GDM1 (cell line): ENCODE measurements at places on chromosomes 13 and 19.
A peak's percentile ranks its signal among the peaks of the same experiment; 100 is the strongest.

DNA sequence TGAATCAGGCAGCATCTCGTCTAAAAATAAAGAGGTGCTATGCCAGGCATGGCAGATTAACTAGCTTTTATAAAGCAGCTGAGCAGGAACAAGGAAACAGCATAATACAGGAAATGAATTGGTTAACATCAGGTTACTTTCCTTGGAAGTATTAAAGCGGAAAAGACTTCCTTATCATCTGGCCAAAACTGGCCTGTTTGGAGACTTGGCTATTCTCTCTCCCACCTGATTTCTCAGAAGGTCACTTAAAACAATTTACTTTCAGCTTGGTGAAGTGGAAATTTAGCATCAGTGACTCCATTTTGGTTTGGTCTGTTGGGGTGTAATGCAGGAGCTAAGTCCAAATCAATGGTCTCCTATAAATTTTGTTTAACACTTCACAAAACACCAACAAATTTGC, 191.6 kb downstream of the NUFIP1 start:
- no peak for DNase-seq

DNA sequence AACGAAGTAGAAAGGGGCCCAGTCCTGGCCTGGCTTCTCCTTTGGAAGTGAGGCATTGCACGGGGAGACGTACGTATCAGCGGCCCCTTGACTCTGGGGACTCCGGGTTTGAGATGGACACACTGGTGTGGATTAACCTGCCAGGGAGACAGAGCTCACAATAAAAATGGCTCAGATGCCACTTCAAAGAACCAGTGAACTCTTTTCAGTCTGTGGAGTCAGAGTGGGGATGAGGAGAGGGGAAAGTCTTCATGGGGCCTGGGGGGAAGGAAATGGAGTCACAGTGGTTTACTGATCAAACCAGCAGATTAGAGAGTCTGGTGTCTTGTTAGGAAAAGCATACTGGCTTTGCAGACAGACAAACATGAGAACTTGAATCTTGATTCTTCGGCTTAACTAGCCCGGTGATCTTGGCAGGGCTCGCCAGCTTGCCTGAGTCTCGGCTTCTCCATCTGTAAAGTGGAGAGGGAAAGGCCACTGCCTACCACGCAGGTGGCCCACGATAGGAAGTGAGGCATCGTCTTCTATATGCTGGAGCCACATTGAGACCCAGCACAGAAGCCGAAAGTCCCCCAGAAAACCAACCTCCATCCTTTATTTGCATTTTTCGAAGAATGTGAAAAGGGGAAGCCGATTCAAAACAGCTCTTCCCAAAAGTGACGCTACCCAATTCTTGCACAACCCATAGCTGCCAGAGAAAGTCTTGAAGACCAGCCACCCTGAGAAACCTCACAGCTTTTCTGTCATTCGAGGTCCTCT, at the start of gene FFAR1:
FFAR1 (plus strand) TSS at position 732 of the 759 bp plus-strand sequence. CDS start 3,650 bp downstream, outside the sequence.
- DNase-seq: peak; percentile 47

GRCh38 chr13:28558567-28558966, 63.6 kb upstream of the FLT1 start:
- DNase-seq: no peak

DNA sequence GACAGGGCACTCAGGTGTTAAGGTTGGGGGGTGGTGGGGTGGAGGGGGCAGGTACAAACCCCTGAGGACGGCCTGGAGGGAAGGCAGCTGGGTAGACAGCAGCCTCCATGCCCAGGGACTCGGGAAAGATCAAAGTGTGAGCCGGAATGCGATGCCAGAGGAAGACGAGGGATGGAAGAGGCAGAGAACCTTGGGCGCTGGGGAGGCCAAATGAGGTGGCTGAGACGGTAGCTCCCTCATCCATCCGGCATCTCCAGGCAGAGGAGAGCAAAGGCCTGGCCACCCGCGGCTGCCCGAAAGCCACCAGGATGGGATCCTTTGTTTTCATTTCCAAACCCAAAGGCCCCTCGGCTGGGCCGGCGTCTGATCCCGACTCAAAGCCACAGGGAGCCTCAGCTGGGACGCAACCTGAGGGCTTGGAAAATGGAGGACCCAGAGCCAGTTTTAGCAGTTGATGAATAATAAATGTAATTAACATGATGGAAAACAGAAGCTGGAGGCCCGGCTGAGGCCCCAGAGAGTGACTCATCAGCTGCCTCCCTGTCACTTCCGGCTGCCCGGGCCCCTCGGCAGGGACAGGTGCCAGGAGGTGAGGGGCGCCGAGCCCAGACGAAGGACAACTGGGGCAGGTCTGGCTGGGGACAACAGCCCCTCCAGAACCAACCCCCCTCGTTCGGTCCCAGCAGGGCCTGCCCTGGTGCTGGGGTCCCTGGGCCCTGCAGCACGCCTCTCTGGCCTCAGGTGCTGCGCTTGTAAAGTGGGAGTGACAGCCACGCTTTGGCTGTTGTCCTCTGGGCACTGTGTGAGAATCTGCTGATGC, 61.6 kb downstream of the CEBPG start:
- no peak for DNase-seq

GRCh38 chr13:108126056-108126455, 89.3 kb downstream of the LIG4 start:
- DNase-seq: no peak

- DNase-seq: no peak
Observed at GRCh38 chr13:84934911-84935310, 864.3 kb downstream of the SLITRK6 start.

- no peak for DNase-seq
Observed at GRCh38 chr13:49587311-49587847, 2.0 kb upstream of the RCBTB1 start.

DNA sequence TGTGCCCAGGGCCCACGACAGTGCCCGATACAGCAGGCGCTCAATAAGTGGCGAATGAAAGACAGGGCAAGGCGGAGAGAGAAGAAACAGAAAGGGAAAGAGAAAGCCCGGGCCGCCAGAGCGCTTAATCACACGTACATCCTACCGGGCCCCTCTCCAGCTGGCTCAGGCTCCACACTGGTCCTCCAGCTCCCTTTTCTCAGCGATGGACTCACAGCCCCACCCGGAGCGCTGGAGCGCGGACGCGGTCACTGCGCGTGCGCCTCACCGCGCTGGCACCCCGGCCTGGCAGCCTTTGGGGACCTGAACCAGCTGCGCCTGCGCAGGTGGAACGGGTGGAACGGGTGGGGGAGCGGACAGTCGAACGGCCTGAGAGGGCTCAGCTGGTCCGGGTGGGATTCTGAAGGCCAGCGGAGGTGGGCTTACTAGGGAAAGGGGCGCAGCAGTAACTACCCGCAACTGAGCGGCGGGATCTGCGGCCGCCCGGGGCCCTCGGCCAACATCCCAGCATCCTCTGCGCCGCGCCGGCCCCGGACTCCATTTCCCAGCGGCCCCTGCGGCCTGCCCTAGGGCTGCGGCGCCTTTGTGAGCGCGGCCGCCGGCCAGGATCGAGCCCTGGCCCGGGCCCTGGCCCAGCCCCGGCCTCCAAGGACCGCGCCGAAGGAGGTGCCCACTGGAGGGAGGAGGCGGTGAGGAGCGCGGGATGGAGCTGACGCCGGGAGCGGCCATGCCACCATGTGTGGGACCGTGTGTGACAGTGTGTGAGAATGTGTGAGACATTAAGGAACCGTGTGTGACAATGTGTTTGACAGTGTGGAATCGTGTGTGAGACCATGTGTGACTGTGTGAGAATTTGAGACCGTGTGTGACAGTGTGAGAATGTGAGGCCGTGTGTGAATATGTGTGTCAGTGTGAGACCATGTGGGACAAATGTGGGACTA, at the start of gene ZNF583:
ZNF583 (plus strand) TSS at position 569 of the 941 bp plus-strand sequence. CDS start 2,783 bp downstream, outside the sequence.
- peak; percentile 86 for DNase-seq

- DNase-seq: no peak
Observed at GRCh38 chr13:54175466-54175865, 1146.9 kb downstream of the OLFM4 start.

GRCh38 chr13:48000559-48001113, 437 bp downstream of the SUCLA2 start:
- no peak for DNase-seq

DNA sequence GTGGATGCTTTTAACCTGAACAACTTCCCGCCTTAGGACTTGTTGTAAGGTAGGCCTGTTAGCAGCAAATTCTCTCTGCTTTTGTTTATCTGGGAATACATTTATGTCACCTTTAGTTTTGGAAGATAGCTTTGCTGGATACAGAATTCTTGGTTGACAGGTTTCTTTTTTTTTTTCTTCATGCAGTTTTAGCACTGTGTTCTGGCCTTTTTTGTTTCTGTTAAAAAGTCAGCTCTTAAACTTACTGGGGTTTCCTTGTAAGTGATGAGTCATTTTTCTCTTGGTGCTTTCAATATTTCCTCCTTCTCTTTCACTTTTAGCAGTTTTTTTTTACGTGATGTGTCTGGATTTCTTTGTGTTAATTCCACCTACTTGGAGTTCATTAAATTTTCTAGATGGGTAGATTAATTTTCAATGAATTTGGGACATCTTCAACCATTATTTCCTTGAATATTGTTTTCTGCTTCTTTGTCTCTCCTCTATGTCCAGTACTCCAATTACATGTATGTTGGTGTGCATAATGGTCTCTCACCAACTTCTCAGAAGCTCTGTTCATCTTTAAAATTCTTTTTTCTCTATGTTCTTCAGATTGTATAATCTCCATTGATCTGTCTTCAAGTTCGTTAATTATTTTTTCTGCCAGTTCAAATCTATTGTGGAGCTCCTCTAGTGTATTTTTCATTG, 188.2 kb upstream of the ZNF536 start:
- no peak for DNase-seq

DNA sequence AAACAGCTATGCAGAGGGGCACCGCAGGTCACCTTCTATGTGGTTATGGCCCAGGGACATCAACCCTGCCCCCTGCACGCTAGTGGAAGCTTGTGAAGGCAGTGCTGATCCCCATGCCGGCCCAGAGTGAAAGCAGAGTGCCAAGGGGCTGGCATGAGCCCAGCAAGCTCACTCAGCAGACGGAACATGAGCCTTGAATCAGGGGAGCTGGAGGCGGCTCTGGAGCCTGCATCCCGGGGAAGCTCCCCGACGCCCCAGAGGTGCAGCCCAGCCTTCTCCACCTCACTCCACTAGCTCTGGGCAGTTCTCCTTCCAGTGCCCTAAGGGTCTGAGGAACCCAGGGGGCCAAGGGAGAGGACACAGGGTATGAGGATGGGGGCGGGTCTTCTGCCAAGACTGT, 19.0 kb upstream of the ISYNA1 start:
- DNase-seq: no peak

DNA sequence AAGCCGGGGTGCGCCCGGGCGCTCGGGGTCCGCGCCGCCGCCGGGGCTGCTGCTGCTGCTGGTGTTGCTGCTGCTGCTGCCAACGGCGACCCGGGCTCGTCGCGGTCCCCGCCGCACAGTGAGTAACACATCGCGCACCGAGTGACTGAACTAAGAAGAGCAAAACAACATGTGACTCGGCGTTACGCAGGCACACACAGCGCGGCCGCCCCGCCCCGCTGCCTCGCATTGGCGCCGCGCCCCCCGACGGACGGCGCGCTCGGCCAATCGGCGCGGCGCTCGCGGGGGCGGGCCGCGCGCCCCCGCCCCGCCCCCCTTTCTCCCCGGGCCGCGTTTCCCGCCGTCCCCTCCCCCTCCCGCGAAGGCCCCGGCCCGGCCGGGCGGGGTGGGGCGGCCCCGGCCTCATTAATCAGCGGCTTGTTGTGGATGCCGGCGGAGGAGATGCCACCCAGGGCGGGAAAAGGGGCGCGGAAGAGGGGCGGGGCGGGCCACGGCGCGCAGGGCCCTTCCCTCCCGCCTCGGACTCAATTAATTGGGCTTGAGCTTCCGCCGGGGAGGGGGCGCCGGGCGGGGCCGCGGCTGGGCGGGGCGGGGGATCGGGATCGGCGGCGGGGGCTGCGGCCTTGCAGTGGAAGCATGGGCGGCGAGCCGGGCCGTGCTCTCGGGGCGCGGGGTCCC, at the start of gene IRS2:
IRS2 (minus strand) TSS at position 127 of the 678 bp plus-strand sequence. CDS start 530 bp downstream, outside the sequence.
- DNase-seq: peak; percentile 95

- DNase-seq: no peak
Observed at GRCh38 chr19:28934631-28935030, 278.3 kb downstream of the UQCRFS1 start.

GRCh38 chr19:53333066-53333462, 485 bp upstream of the ZNF845 start:
- no peak for DNase-seq

GRCh38 chr19:38839816-38840582, 8.4 kb upstream of the ECH1 start:
- no peak for DNase-seq

- DNase-seq: no peak
Observed at GRCh38 chr13:75395901-75396300, 86.1 kb downstream of the TBC1D4 start.

- DNase-seq: no peak
Observed at GRCh38 chr19:4971424-4971793, 2.5 kb downstream of the KDM4B start.

DNA sequence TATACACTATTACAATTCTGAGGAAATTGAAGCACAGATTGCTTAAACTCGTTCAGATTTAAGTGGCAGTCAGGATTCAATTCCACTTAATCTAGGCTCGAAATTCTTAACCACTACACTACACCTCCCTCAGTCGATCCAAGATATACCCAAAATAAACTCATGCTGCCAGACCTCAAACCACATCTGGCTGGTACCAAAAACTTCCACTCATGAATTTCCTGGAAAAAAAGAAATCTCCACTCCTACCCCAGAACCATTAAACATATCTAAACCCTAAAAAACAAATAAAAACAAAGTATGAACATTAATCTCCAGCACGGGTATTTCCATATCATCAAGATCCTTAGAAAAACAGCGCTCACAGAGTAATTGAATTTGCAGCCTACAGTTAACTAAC, 1.1 kb downstream of the ZFP30 start:
- no peak for DNase-seq

DNA sequence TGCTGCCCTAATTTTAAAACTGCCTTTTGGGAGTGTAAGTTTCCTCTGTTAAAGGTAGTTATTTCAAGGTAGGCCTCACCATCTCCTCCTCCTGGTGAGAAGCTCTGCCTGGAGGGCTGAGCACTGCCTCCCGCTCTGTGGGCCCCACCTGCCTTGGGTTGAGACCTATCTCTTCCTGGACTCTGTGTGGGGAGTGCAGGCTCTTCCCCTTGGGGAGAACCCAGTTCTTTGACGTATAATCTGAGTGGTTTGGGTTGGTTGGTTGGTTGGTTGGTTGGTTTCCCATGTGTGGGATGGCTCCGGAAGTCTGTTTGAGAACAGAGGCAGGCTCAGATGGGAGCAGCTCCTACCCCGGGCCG, 39.1 kb downstream of the ACTN4 start:
- DNase-seq: peak; percentile 41

GRCh38 chr13:100045355-100045754, 43.5 kb upstream of the PCCA start:
- DNase-seq: no peak

- DNase-seq: peak; percentile 64
Observed at GRCh38 chr19:4976401-4977298, 7.7 kb downstream of the KDM4B start.

DNA sequence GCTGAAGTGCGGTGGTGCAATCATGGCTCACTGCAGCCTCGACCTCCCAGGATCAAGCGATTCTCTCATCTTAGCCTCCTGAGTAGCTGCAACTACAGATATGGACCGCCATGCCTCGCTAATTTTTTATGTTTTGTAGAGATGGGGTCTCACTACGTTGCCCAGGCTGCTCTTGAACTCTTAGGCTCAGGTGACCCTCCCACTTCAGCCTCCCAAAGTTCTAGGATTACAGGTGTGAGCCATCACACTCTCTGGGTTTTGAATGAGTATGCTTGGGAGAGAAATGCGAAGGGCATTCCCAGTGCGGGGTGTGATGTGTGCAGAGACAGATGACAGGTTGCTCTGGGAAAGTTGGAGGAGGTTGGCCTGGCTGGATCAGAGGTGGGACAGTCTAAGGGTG, 49.0 kb downstream of the RYR1 start:
- DNase-seq: no peak

- no peak for DNase-seq
Observed at GRCh38 chr13:52377898-52378297, 28.1 kb downstream of the THSD1 start.

- DNase-seq: no peak
Observed at GRCh38 chr13:108315273-108315672, 45.8 kb downstream of the TNFSF13B start.
